Activated CD8-positive, alpha-beta memory T cell treated with anti-CD3 and anti-CD28 coated beads for 1 hour (primary cell): ENCODE measurements at places on chromosomes 1 and 21.

DNA sequence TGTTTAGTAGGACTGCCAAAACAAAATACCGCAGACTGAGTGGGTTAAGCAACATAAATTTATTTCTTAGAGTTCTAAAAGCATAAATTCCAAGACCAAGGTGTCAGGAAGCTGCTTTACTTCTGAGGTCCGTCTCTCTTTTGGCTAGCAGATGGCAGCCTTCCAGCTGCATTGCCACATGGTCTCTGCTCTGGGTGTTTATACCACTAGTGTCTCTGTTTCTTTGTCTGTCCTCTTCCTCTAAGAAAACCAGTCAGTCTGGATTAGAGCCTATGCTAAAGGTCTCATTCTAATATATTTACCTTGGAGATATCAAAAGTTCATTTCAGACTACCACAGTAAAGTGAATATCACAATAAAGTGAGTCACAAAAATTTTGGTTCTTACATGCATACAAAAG is 519.8 kb downstream of the COL11A1 start:
- no peak for DNase-seq

DNA sequence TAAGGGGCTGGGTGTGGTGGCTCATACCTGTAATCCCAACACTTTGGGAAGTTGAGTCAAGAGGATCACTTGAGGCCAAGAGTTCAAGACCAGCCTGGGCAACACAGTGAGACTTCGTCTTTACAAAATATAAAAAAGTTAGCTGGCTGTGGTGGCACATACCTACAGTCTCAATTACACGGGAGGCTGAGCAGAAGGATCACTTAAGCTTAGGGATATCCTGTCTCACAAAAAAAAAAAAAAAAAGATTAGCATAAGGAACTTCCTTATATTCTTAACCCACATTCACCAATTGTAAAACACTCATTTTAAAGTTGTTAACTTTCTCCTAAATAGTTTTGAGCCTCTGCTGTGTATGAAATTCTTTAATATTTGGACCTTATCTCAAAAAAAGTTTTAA is 53.1 kb downstream of the ABCD3 start:
- DNase-seq, result no peak

- DNase-seq, result no peak
These were observed 145.3 kb downstream of the S1PR1 start for GRCh38 chr1:101382135-101382534.

DNA sequence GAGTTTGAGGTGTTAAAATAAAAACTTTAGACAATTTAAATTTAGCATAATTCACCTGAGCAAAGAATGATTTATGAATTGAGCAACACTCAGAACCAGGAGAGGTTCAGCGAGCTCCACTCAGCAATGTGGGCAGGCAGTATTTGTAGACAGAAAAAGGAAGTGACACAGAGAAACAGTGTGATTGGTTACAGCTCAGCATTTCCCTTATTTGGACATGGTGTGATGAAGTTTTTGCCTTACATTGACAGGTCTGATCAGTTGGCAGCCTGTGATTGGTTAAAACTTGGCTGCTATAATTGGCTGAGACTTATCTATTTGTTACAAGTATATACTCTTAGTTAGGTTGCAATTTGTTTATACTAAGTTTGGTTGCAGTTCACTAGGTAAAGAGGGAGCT is 621.2 kb upstream of the PRMT6 start:
- DNase-seq, result no peak

DNA sequence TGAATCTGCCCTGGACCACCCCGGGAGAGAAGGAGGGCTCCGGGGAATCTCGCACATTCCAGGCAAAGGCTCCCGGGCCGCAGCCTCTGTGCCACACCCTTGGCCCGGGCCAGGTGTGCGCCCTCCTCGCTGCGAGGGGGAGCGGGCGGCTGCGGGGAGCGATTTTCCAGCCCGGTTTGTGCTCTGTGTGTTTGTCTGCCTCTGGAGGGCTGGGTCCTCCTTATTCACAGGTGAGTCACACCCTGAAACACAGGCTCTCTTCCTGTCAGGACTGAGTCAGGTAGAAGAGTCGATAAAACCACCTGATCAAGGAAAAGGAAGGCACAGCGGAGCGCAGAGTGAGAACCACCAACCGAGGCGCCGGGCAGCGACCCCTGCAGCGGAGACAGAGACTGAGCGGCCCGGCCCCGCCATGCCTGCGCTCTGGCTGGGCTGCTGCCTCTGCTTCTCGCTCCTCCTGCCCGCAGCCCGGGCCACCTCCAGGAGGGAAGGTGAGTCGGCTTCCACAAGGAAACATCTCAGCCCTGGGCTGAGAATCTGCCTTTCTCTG is at the start of gene LAMC2:
Gene LAMC2, plus strand, starts transcription at position 324 of the 550 bp plus-strand sequence. Its CDS starts 89 bp downstream, at position 413.
- no peak for DNase-seq

- DNase-seq, result no peak
These were observed 7.8 kb upstream of the CALML6 start for GRCh38 chr1:1907098-1907736.

- no peak for DNase-seq
These were observed 32.7 kb downstream of the WLS start for GRCh38 chr1:68199603-68200002.

- DNase-seq, result no peak
These were observed 38.1 kb downstream of the VANGL2 start for GRCh38 chr1:160438317-160438918.

- no peak for DNase-seq
These were observed 55.3 kb downstream of the DOP1B start for GRCh38 chr21:36211660-36212512.

DNA sequence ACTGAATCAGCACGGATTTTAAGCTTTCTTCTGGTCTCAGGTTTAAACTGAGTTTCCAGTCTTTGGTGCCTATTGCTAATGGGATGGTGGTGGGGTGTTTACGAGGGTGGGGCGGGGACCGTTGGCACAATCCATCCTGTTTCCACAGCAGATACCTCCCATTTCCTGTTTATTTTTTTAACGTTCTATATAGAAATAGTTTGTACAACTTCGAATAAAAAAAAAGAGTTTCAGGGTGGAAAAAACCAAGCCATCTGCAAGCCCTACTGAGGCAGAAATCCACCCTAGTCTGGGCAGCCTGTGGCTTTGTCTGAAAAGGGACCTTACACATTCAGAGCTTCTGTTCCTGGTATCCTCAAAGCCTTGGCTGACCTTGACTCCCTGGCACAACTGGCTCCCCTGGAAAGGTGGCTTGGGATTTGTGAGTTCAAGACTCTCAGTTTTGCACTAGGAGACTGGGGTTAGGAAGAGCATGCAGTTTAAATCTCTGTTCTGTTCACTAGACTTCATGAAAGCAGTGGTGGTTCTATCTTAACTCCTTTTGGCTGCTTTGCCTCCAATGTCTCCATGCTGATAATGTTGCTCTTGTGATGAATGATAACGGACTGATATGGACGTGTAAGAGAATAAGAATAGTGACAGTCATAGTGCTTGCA is 46.7 kb downstream of the VANGL2 start:
- DNase-seq, result no peak

GRCh38 chr1:160664573-160665051 is 17.8 kb upstream of the SLAMF1 start:
- DNase-seq, result no peak

- DNase-seq, result no peak
These were observed 2.4 kb upstream of the E2F2 start for GRCh38 chr1:23533246-23534023.

- no peak for DNase-seq
These were observed 46.0 kb downstream of the PKP1 start for GRCh38 chr1:201329286-201329685.

DNA sequence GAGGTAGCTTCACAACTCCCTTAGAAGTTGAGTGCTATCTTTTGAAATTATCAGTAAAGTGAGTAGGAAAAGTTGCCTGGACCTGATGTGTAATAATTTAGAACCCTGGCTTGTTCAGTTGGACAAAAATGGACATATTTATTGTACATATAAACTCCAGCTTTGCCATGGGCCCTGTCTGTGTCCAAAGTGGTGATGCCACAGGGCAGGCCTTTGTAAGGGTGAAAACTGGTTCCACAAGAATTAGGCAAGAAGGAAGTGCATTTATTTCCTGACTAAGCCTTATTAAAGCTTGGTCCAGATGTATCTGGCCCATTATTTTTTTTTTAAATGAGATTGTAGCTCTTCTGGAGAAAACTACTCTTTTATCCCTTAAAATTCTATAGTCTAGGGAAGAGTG is 47.9 kb downstream of the MACO1 start:
- DNase-seq, result no peak

DNA sequence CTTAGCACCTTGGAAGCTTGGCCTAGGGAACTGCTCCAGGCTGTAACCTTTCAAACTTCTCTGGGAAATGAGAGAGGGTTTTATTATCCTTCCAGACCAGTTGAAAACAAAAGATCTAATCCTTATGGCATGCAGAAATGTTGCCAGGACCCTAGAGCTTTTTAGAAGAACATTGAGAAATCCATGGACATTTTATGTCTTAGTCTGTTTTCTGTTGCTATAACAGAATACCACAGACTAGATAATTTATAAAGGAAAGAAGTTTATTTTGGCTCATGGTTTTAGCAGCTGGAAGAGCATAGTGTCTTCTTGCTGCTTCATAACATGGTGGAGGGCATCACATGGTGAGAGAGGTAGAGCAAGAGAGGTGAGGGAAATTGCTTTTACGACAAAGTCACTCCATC is 25.8 kb downstream of the OSBPL9 start:
- DNase-seq, result no peak

GRCh38 chr21:35275776-35276175 is 226.7 kb upstream of the RUNX1 start:
- no peak for DNase-seq

DNA sequence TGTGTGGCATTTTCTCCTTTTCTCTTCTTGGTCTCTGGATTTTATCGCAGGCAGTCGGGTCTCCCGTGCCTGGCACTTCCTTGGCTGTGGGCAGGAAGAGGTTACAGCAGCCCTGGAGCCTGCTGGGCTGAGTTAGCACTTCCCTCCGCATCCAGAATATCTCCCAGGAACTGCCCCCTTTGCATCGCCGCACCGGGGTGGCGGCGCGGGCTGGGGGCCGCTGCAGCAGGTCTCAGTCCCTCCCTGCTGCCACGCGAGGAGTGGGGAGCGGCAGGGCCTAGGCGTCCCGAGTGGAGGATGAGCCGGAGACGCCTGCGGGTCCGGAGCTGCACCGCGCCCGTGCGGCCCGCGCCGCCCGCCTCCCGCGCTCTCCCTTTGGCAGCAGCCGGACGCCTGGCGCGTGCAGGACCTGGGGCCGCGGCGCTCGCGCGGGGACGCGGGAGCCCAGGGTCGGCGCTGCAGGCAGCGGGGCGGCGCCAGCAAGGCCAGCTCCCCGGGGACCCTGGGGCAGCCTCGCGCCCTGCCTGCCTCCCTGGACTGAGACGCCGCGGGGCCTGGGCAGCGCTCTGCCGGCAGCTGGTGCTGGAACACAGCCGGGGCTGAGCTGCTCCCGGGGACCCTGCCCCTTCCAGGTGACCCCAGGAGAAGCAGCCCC is 192.8 kb downstream of the PRDM2 start:
- DNase-seq, result no peak

DNA sequence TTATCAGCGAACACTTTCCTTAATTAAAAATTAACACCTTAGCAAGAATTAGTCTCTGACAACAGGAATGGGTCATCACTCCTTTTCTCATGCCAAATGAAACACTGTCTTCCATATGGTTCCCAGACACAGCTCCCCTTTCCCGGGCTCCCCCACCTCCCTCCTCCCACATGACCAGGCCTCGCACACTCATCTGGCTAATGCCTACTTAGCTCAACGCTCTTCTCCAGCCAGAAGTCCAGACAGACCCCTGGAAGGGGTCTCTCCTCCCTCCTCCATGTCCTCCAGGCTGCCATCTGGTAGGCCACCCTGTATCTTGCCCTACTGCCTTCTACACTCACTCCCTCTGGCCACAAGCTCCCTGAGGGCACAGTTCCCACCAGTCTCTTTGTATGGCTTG is 39.9 kb downstream of the KCNC4 start:
- no peak for DNase-seq

GRCh38 chr1:174911606-174912005 is 88.1 kb upstream of the CACYBP start:
- no peak for DNase-seq

DNA sequence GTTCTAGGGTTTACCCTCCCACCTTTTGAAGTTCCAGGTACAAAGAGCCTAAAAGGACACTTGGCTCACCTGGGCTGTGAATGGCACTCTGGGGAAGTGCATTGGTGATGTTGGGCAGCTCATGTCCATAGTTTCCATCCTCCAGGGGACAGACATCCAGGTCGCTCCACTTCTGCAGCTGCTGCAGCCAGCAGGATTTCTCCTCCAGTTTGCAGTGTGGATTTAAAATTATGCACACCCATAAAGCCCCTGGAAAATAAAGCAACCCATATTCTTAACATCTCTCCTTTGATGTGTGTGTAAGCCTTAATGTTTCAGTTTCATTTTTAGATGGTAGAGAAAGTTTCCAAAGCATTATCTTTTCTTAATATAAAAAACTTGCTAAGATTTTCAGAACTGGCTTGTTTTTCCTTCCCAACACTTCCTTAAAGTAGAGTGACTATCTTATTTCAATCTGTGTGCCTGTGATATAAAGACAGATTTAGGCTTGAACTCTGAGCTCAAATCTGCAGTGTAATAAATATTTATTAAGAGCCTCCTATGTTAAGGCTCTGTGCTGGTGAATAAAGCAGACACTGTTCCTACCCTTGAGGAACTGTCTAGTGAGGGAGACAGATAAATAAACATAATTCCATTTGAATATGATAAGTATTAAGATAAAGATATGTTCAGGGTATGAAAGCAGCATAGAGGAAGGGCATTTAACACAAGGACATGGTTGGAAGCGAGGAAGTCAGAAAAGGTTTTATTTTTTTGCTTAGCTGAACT is 39.1 kb downstream of the UROD start:
- DNase-seq, result no peak

GRCh38 chr1:174358344-174358743 is 89.4 kb upstream of the GPR52 start:
- no peak for DNase-seq

GRCh38 chr1:234863551-234863971 is 253.6 kb upstream of the IRF2BP2 start:
- DNase-seq, result no peak

DNA sequence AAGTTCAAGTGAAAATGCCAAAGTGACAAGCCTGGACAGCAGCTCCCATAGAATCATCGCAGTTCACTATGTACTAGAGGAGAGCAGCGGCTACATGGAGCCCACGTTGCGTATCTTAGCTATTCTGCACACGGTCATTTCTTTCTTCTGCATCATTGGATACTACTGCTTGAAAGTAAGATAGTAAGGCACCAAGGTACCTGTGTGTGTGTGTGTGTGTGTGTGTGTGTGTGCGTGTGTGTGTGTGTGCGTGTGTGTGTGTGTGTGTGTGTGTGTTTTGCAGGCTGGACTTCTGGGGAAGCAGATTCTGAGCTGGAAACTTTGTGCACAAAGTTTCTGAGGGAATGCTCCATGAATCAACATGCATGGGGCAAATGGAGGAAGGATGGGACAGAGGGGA is 98.6 kb downstream of the ZP4 start:
- DNase-seq, result no peak
